CD4-positive, CD25-positive, alpha-beta regulatory T cell (primary cell): ENCODE measurements at places on chromosomes 13 and 19.

- no peak for DNase-seq
Measured at GRCh38 chr13:48125794-48126228, 30.9 kb upstream of the MED4 start.

- DNase-seq: peak; percentile 40
Measured at GRCh38 chr13:45695198-45695730, 6.9 kb upstream of the CBY2 start.

- DNase-seq: no peak
Measured at GRCh38 chr13:59755632-59756290, 408.0 kb downstream of the DIAPH3 start.

DNA sequence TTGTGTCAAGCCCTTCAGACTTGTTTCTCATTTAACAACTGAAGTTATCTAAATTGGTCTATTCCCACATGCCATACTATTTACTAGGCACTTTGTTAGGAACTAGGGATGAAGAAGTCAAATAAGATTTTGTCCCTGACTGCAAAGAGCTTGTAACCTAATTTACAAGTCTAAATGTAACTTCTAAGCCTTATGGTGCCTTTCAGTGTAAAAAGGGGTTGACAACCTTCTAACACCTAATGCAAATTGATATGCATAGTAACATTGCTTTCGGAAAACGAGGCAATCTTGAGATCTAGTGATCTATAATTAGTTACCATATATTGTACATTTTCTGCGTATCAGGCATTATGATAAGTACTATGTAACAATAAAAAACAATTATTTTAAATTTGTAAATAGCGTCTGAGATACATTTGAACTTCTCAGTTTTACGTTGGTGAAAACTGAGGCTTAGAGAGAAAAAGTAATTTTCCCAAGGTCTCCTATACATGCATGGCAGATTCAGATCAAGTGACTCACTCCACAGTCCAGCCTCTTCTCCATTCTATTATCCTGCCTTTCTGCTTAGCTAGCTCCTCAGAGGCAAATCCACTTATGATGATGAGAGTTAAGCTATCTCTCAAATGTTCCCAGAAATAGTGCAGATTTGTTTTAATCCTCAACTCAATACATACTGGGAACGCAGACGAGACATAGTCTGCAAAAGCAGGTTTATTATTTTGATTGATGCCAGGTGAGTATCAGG is 764.9 kb upstream of the SLITRK5 start:
- DNase-seq: no peak

GRCh38 chr19:4369888-4370260 is 26.5 kb downstream of the MPND start:
- DNase-seq: peak; percentile 69

GRCh38 chr19:1064661-1065605 is 2.0 kb upstream of the ARHGAP45 start:
- no peak for DNase-seq
